Tibial nerve (tissue), 4 donors: ENCODE measurements at places on chromosomes 11 and 22.

DNA sequence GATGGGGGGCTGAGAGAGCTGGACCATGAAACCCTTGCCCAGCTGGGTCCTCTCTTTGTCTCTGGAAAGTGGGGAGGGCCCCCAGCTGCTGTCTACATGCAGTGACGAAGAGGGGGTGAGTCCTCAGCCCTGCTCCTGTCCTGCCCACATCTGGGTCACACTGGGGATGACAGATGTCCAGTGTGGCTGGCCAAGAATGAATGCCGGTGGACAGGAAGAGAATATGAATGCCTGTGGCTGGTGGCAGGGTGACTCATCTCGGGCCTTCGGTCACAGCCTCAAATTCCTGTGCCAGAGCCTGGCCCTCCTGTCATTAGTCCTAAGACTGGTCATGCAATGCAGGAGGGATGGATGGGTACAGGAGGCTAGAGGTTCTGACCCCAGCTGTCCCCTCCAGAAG is 2.2 kb upstream of the PNPLA3 start:
- H3K36me3 ChIP-seq: no peaks in the 10 kb centered on the region
- H3K4me1 ChIP-seq: no peaks in the 10 kb centered on the region
- no peak overlapping the region for H3K4me3 ChIP-seq
- no peak for DNase-seq

DNA sequence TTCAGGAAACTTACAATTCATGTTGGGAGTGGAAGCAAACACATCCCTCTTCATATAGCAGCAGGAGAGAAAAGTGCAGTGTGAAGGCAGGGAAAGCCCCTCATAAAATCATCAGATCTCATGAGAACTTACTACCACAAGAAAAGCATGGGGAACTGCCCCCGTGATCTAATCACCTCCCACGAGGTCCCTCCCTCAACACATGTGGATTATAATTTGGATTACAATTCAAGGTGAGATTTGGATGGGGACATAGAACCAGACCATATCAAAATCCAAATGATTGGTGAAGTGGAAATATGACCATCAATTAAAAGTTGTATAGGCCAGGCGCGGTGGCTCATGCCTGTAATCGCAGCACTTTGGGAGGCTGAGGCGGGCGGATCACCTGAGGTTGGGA is 1268.0 kb downstream of the JRKL start:
- no peaks in the 10 kb centered on the region for H3K4me1 ChIP-seq
- no peak for DNase-seq
- H3K27ac ChIP-seq: no peak overlapping the region
- no peaks in the 10 kb centered on the region for H3K36me3 ChIP-seq

DNA sequence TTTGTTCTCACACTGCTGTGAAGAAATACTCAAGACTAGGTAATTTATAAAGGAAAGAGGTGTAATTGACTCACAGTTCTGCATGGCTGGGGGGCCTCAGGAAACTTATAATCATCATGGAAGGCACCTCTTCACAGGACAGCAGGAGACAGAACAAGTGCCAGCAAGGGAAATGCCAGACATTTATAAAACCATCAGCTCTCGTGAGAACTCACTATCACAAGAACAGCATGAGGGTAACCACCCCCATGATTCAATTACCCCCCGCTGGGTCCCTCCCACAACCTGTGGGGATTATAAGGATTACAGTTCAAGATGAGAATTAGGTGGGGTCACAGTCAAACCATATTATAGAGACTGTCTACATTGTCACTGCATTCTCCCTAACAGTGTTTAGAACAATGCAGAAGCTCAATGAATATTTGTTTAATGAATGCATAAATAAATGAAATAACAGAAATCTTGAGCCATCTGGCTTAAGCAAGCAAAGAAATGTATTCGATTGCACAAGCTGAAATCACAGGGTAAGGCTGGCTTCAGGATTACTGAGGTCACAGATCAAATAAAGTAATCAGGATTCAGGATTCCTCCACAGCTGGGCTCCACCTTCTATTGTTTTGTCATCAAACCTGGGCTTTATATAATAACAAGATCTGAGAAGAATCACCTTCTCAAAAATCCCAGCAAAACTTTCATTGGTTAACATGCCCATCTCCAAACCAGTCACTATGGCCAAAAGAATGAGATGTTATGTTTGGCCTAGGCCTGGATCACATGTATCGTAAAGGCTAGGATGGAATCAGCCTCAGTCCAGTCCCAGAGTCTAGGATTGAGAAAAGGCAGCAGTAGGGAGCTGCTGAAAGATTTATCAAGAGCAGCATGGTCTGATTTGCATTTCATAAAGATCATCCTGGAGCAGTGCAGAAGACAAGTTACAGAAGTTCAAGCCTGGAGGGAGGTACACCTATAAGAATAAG is 137.8 kb upstream of the UBASH3B start:
- no peak overlapping the region for H3K4me3 ChIP-seq
- no peak overlapping the region for H3K27ac ChIP-seq
- H3K27me3 ChIP-seq: no peaks in the 10 kb centered on the region
- no peaks in the 10 kb centered on the region for H3K36me3 ChIP-seq

GRCh38 chr11:69542314-69543168 is 61.1 kb downstream of the LINC01488 start:
- H3K36me3 ChIP-seq: no peaks in the 10 kb centered on the region
- no peak for DNase-seq
- H3K4me1 ChIP-seq: peaks cover 18% of the 10 kb centered on the region
- H3K4me3 ChIP-seq: no peak overlapping the region

DNA sequence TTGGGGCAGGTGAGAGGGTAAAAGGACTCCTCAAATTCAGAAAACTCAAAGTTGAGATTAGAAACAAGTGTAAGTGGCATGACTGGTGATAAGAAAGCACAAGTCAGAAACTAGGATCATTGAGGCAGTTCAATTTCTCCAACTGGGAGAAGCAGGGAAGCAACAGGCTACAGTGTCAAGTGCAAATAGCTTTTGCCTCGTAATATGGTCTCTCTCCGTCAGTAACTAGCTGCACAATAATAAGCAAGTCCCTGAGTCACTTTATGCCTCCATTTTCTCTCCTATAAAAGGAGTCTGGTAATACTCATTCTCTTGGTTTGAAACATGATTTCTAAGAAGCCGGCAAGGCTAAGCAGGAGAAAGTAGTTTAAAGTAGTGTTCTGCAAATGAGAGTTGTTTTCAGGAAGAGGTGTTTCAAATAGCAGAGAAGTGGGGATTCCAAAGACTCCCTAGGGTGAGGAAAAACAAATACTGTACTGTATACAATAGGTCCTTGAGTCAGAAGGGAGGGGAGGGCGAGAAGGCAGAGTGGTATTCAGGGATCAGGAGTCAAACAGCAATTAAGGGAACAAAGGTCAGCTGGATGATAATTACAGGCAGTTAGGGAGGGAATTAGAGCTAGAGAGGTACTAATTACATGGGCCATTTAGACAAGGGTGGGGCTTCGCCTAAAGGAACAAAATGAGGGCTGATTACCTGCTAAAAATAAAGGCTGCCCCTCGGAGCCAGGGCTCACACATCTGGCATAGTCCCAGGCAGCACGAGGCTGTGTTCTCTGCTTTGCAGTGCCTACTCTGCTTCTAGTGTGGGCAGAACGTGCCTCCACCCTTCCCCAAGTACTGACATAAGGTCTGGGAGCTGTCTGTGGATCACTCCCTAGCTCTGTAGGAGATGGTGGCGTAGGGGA is 96.0 kb upstream of the BDNF start:
- no peaks in the 10 kb centered on the region for H3K4me1 ChIP-seq
- no peaks in the 10 kb centered on the region for H3K36me3 ChIP-seq
- no peak overlapping the region for H3K27ac ChIP-seq

DNA sequence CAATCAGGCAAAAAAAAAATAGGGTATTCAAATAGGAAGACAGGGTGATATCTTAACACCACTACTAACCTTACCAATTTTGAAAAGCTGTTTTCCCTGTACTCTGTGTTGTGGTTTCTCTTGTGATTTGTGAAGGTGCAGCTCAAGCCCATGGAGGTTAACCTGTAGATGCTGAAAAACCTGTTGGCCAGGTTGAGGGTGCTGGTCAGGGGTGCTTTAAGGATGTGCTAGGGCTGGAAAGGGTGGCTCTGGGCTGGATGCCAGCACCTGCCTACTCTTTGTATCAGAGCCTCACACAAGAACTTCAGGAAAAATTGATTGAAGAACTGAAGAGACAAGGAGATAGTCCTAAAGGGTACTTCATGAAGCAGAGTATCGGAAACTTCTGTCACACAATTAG is 18.3 kb upstream of the OR5M8 start:
- DNase-seq: no peak
- H3K27ac ChIP-seq: no peak overlapping the region
- H3K4me3 ChIP-seq: no peak overlapping the region
- no peaks in the 10 kb centered on the region for H3K4me1 ChIP-seq
- H3K36me3 ChIP-seq: no peaks in the 10 kb centered on the region
- no peaks in the 10 kb centered on the region for H3K27me3 ChIP-seq

GRCh38 chr11:133162227-133162626 is 370.1 kb downstream of the OPCML start:
- no peaks in the 10 kb centered on the region for H3K4me1 ChIP-seq
- no peak overlapping the region for H3K27ac ChIP-seq
- peaks cover 17% of the 10 kb centered on the region for H3K27me3 ChIP-seq
- no peaks in the 10 kb centered on the region for H3K36me3 ChIP-seq
- H3K4me3 ChIP-seq: no peak overlapping the region
- DNase-seq: no peak

DNA sequence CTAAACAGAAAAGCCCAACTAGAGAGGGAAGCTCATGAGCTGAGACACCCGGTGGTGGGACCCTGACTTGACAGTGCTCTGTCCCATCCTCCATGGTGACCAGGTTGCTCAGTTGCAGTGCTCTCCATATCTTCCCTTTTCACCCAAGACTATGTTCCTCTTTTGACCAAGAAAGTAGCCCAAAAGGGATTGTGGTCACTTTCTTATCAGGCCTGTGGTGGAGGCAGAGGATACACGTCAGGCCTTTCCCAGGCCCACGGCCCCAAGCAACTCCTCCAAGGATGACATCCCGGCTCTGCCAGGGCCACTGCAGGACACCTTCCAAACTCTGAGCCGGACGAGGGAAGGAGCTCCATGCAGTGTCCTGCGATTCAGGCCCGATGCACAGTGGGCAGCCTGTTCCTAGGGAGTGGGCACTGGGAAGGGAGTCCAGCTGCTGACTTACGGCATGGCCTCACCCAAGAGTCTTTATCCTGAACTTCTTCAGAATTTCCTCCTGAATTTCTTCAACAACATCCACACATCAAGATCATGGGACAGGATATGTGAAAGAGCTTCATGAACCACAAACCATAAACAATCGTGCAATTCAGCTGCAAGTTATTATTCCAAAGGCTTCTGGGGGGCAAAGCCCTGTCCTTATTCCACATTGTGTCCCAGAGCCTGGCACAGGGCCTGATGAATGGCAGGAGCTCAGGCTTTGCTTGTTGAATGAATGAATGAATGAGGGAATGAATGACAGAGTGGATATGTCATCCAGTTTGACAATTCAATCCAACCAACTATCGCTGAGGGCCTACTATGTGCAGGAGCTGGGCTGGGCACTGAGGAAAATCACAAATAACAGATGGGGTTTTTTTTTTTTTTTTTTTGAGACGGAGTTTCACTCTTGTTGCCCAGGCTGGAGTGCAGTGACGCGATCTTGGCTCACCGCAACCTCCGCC is 36.0 kb upstream of the MYH9 start:
- peaks cover 15% of the 10 kb centered on the region for H3K4me1 ChIP-seq
- no peaks in the 10 kb centered on the region for H3K27me3 ChIP-seq

DNA sequence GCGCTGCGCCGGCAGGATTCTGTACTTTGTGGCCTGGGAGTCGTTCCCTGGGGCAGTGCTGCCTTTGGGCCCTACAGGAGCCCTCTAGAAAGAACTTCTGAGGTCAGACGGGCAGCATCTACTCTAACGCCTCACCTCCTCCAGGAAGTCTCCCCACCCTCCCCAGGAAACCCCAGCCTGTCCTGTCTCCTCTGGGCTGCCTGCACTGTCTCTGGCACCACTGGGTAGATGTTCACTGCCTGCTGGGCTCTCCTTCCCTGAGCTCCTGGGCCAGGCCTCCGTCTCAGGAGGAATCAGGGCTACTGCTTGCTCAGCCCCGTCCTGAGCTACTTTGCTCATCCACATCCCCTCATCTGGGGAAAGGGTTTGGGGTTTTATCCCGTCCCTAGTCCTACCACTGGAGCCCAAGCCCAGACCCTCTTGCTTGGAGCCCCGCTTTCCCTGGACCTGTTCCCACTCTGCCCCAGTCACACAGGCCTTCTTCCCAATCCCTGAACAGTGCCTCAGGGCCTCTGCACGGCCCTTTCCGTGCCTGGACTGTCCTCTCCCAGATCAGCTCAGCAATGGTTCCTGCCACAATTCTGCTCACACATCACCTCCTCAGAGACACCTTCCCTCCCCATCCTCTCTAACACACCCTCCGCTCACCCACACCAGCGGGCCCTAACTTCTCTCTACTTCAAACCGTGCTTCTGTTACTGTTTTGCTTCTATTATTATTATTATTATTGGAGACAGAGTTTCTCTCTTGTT is 11.3 kb upstream of the TREH start:
- no peak for DNase-seq
- H3K36me3 ChIP-seq: no peaks in the 10 kb centered on the region
- H3K27ac ChIP-seq: peak overlapping the region; percentile 76
- H3K27me3 ChIP-seq: no peaks in the 10 kb centered on the region

- no peak for DNase-seq
- no peaks in the 10 kb centered on the region for H3K27me3 ChIP-seq
- H3K4me3 ChIP-seq: no peak overlapping the region
- no peak overlapping the region for H3K27ac ChIP-seq
These were observed 14.3 kb downstream of the MTFP1 start for GRCh38 chr22:30439836-30440235.

DNA sequence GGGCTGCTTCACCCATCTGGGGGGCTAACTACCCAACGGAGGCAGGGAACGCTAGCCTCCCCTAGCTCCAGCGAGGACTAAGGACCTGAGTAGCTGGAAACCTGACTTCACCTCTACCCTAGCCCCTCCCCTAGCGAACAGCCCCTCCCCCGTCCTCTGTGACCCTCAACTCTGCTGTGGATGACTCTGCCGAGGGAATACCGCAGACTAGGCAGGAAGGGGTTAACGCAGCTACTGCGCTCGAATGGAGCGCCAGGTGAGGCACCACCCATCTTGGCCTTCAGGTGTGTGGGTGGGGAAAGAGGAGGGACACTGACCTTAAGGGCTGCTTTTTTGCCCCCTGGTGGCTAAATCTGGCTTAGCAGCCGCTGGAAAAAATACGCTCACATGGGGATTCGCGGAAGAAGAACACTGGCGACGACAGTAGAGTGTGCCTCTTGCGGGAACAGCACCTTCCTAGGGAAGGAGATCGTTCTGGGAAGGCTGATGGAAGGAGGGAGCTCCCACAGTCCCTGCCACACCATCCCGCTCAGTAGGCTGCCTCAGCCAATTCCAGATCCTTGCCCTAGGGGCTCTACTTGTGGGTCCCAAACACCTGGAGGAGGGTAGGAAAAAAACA is 4.5 kb upstream of the BCL9L start:
- H3K27me3 ChIP-seq: no peaks in the 10 kb centered on the region
- no peaks in the 10 kb centered on the region for H3K4me1 ChIP-seq
- H3K27ac ChIP-seq: peak overlapping the region; percentile 97

- H3K4me3 ChIP-seq: no peak overlapping the region
- H3K27ac ChIP-seq: no peak overlapping the region
- DNase-seq: no peak
- H3K4me1 ChIP-seq: no peaks in the 10 kb centered on the region
These were observed 115.8 kb upstream of the FGF3 start for GRCh38 chr11:69934861-69935494.
